ENCODE measurements at places on chromosomes 12 and 14.

DNA sequence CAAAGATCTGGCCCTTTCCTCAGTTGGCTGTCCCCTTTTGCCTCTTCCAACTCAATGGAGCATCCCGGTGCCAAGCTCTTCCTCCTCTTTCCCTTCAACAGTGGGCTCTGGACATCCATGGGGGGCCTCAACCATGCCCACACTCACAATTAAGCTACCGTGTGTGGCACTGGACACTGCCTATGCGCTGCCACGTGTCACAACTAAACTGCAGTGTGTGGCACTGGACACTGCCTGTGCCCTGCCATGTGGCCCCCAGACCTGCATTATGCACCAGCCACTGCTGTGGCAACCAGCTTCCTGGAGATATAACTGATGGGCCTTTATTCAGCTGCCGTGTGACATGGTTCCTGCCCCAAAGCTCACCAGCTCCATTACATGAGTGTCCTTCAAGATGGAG is 179.1 kb downstream of the KCNA5 start:
- DNase-seq = no peak

GRCh38 chr14:106269029-106269428 is 742.6 kb downstream of the TMEM121 start:
- DNase-seq = no peak

DNA sequence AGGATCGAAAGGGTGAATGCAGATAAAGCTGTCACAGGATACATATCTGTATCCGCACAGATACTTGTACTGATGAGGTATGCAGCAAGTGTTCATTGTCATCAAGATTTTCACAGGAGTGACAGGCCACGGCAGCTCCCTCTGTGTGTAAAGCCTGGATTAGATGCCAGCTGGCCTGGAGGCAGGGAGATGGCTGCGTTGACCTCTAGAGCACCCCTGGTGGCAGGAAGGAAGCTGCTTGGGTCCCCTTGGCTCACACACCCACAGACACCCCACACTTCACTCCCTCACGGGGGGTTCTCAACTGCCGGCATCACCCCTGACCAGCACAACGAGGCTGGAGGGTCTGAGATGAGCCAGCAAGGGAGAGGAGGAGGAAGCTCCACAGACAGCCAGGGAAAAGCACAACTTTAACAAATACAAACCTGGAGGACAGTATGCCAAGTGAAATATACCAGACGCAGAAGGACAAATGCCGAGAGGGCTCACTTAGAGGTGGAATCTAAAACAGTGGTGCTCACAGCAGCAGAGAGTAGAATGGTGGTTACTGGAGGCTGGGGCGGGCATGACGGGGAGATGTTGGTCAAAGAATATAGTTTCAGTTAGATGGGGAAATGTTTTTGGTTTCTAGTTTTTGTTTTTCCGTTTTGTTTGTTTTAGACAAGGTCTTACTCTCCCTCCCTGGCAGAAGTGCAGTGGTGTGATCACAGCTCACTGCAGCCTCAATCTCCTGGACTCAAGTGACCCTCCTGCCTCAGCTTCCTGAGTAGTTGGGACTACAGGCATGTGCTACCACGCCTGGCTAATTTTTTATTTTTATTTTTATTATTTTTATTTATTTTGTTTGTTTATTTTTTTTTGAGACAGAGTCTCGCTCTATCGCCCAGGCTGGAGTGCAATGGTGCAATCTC is 45.7 kb downstream of the TEAD4 start:
- no peak for DNase-seq

DNA sequence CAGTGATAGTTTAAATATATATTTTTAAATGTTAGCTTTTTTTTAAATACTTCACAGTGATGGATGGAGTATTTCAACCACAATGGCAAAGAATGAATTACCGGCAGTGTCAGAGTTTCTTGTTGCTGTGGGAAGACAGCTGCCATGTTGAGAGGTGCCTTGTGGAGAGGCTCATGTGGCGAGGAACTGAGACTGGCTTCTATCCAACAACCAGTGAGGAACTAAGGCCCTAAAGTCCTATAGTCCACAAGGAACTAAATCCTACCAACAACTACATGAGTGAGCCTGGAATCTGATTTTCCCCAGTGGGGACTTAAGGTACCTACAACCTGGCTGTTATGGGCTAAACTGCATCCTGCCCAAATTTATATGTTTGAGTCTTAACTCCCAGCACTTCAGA is 220.2 kb upstream of the PLEKHG7 start:
- DNase-seq = no peak

DNA sequence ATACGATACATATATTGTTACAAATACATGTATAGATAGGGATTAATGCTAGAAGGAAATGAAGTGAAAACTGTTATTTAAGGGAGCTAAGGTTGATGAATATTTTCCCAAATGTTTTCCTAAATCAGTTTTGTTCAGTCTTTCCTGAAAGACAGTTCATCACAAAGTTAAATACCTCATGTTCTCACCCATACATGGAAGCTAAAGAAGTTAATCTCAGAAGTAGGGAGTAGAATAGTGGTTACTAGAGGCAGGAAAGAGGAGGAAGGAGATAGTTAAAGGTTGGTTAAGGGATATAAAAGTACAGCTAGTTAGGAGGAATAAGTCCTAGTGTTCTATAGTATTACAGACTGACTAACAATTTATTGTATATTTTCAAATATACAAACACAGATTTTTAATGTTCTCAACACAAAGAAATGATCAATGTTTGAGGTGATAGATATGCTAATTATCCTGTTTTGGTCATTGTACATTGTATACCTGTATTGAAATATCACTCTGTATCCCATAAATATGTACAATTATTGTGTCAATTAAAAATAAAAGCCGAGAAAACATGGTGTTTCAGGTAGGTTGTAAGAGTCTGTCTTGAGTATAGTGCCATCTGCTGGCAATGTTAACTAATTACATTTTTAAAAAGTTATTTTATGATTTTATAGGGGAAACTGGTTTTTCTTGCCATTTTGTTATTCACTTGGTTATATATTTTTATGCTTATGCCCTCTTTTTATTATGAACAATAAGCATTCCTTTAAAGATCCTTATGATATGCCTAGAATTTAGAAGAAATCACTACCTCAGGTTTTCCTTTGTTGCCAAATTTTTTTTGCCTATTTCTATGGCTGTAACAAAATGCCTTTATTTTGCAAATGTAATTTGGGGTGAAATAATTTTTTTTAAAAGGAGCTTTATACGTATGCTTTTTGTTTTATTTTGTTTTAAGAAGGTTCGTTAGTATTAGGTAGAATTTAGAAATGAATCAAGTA is 26.9 kb downstream of the ZDHHC17 start:
- DNase-seq = no peak

GRCh38 chr14:92986254-92987147 is 63.6 kb downstream of the CHGA start:
- DNase-seq = no peak
